ENCODE measurements at places on chromosomes 12 and 14.

GRCh38 chr14:32109676-32110547 lies 32.8 kb downstream of the ARHGAP5 start:
- no peak for DNase-seq

- no peak for DNase-seq
These were observed 10.0 kb upstream of the CLEC7A start for GRCh38 chr12:10140001-10140400.

DNA sequence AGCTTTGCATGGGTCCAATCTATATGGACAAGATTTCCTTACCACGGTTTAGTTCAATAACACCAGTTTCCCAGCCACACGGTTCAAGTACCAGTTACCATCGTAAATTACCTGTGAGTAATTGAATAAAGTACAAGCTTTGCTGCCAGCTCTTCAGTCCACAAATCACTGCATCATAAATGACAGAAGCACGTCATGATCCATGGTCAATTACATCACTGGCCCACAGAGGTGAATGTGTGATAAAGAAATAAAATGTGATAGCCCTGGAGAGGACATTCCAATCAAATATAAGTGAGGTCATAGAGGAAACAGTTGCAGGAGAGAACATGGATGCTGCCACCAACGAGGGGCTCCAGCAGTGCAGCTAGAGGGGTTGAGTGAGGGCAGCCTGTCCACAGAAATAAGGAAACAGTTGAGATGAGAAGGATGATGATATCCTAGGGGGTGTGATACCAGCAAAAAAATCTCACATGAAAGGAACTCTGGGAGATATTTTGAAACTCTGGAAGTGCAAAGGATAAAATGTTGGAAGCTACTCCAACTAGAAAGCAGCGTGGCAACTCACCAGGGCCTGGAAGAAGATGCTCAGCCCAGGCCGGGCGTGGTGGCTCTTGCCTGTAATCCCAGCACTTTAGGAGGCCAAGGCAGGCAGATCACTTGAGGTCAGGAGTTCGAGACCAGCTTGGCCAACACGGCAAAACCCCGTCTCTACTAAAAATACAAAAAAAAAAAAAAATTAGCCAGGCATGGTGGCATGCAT lies 5.8 kb upstream of the DYNC1H1 start:
- DNase-seq, result no peak

DNA sequence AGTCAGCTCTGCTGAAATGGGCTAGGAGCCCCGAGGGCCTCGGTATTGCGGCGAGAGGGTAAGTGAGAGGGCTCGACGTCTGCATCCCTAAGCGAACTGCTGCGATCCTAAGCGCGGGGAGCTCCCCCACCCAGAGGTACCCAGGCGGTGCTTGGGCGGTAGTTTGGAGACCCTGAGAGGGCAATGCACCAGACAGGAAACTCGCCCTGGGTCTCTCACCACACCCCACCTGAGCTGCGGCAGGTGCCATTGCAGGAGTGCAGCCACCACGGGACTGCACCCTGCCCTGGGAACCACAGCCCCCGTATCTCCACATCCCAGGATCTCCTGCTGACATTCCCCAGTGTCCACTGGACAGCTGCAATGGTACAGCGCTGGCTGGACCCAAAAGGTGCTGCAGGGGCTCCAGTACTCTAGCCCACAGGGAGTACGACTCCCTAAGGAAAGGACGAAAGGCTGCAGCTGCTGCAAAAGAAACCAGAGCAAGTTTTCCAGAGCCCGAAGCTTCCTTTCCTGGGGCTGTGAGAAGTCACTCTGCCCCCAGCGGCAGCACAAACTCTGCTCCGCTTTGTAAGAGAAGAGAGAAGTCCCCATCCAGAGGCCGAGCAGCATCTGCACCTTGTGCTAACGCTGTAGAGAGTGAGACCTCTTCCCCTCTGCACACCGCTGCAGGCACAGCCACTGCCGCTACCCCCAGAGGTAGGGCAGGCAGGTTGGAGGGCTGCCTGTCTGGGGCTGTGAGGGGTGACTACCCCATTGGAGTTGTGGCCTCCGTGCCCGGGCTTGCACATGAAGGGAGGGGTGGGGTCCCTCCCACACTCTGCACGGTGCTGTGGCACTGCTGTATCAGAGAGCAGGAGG lies 31.1 kb upstream of the MON2 start:
- DNase-seq, result no peak

DNA sequence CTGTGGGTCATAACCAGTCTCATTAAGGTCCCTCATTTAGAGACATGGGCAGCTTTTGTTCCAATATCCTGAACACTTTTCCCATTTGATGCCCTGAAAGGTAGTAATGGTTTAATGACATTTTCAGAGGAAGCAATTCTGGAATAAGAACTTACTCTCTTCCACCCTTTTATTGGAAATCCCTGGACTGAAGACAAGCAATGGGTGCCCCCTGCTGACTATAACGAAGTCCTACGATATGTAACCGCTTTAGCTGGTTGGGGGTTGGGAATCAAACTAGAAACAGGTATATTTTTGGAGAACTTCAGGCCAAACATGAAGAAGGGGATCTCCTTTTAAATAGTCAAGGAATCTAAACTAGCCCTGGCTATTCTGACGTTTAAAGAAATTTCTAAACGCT lies 20.5 kb downstream of the SARNP start:
- no peak for DNase-seq

- DNase-seq, result no peak
These were observed 12.5 kb downstream of the NAA25 start for GRCh38 chr12:112096070-112096469.

DNA sequence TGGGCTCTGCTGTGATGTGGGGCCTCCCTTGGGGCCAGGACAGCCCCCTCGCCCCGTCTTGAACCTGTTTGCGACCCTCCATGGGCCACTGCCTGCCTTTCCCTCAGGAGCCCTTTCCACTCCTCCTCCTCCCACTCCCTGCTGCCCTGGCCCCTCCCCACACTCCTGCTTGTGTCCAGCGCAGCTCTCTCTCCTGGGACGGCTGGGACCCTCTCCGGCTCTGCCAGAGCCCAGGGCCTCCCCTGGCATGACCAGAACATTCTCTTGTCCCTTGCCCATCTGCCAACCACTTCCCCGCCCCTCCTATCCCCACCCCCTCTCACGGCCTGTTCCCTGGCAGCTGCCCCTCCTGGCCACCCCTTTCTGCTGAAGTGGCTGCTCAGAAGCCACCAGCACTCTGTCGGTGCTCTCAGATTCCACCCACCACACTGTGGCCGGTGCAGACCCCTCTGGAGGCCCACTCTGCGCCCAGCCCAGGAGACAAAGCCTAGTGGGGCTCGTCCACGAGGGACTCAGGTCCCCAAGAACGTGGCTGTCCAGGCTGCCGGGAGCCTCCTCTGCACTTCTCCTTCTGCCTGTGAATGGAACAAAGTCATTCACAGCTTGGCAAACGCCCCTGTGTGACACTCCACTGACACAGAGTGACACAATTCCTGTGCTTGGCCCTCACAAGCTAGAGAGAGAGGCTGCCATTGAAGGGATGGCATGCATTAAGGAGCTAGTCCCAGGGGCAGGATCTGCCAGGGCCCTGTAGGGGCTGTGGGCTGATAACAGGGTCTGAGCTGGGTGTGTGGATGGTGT lies 1.4 kb downstream of the ASPG start:
- DNase-seq, result no peak

DNA sequence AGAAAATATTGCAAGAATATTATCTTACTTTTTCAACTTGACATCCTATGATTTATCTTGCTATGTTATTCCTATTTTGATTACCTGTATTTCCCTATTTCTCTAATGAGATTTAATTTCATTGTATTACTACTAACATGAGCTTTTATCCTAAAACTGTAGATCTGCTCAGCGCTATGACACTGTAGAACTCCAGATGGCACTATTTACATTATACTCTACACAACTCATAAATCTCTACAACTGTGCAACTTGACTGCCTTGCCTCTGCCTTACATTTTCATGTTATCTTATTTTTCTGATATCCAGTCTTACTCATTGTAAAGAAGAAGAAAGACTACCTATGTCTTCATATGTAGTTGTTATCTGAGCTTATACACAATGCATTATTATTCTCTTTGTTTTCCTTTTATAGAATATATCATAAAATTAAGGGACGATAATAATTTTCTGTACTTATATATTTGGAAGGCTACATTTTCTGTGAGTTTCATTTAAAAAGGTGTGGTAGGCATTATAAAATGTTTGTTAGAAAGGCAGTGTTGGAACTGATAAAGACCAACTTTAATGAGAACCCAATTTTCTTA lies 24.1 kb downstream of the NUP37 start:
- no peak for DNase-seq

DNA sequence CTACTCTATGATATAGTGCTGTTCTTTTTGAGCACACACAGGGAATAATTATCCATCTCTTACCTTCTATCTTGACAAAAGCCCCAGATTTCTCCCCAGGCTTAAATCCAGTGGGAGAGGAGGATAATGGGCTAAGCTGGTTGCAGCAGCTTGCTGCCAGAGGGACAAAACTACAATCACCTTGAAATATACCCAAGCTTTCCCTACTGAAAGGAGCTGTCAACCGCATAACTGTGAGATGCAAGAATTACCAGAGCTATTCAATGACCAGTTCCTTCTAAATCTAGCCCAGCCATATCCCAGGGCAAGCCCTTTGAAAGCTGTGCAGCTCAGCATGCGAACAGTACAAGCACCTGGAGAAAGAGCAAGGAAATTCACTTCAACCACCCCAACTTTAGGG lies 943 bp upstream of the MGAT4C start:
- no peak for DNase-seq

DNA sequence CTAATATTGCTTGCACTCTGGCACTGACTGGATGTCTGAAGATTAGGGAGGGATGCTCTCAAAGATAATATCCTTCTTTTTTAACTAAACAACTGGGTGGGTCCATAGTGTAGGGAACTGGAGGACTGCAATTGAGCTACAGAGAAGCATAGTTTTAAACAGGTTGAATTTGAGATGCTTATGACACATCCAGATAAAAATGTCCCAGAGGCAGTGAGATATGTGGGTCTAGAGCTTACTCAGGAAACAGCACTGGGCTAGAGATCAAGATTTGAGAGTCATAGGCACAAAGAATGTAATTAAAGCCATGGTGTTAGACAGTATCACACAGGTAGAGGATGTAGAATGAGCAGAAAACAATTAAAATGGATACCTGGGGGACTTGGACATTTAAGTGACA lies 198.4 kb downstream of the NELL2 start:
- DNase-seq, result no peak

DNA sequence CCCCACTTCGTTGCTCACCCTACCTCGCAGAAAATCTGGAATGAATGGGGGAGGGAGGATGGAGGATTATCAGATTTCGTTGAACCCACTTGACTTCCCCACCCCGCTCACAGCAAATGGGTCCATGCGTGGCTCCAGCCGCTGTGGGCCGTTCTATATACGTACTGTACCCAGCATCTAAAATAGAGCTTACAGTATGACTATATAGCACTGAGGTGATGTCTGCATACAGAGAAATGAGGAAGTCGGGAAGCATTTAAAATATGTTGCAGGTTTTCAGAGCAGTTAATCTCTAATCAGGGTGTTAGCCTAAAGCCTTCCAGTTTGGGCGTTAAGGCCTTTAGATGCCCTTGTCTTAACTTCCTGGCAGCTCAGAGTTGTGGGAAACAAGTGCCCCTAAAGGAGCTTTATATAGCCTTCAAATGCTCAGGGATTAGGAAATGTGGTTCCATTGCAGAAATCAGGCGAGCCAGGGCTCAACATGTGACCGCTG lies 1.4 kb downstream of the BICDL1 start:
- no peak for DNase-seq

Data from T-helper 22 cell (primary cell).